Activated T-cell treated with anti-CD3 and anti-CD28 coated beads, Interleukin-2, amount 50 U/mL, for 24 hours (primary cell): ENCODE measurements at places on chromosomes 11 and 22.
A peak's percentile ranks its signal among the peaks of the same experiment; 100 is the strongest.

DNA sequence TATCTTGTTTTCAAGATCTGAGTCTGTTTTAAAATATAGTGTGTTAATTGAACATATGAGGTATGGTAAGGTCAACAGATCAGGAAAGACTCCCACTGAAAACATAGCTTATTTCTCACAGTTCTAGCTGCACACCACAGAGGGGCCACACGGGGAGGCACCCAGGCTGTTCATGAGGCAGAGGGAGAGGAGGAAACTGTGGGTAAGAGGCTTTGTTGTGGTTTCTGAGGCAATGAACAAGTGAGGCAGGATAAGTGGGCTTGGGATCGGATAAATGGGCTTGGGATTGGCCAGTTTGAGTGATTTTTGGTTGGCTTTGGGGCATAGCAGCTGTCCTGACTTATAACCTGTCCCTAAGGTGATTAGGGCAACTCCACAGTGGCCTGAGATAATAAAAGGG, 242.1 kb downstream of the LUZP2 start:
- H3K4me1 ChIP-seq, result no peaks in the 10 kb centered on the region
- no peak overlapping the region for H3K27ac ChIP-seq
- DNase-seq, result no peak
- H3K4me3 ChIP-seq, result no peak overlapping the region
- no peaks in the 10 kb centered on the region for H3K36me3 ChIP-seq

GRCh38 chr11:120067438-120068113, 70.3 kb downstream of the TRIM29 start:
- H3K27ac ChIP-seq, result no peak overlapping the region
- DNase-seq, result no peak
- peaks cover 34% of the 10 kb centered on the region for H3K27me3 ChIP-seq
- H3K4me1 ChIP-seq, result no peaks in the 10 kb centered on the region
- H3K36me3 ChIP-seq, result no peaks in the 10 kb centered on the region

DNA sequence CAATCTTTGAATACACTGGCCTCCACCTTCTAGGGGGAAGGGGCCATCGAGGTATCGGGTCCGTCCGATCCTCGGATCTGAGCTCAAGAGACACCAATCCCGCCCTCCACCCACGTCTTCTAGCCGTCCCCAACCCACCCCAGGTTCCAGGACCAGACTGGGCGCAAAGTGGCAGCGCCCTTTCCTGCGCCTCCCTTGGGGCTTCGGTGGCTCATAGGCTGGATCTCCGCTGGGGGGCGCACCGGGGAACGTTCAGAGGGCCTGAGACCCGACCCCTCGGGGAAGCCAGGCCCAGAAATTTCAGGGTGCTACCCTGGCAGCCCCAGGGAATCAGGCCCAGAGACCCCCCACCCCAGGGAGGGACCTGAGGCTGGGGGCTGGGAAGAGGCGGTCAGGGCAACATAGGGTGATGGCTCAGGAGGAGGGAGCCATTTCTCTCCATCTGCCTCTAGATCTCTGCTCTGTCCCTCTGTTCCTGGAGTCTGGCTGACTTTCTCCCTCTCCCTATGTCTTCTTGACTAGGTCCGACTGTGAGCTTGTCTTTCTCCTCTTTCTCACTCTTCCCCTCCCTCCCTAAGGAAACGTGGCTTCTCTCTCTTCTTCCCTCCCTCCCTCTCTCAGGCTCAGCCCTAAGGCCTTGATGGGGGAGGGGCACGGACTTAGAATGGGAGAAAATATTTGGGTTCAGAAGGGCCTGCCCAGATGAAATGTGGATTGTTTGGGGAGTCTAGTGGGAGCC, 1.1 kb downstream of the CREB3L1 start:
- H3K27ac ChIP-seq, result no peak overlapping the region
- DNase-seq, result peak; percentile 59
- peak overlapping the region; percentile 30 for H3K4me3 ChIP-seq
- H3K4me1 ChIP-seq, result peaks cover 8% of the 10 kb centered on the region
- H3K36me3 ChIP-seq, result no peaks in the 10 kb centered on the region
- peaks cover 46% of the 10 kb centered on the region for H3K27me3 ChIP-seq

DNA sequence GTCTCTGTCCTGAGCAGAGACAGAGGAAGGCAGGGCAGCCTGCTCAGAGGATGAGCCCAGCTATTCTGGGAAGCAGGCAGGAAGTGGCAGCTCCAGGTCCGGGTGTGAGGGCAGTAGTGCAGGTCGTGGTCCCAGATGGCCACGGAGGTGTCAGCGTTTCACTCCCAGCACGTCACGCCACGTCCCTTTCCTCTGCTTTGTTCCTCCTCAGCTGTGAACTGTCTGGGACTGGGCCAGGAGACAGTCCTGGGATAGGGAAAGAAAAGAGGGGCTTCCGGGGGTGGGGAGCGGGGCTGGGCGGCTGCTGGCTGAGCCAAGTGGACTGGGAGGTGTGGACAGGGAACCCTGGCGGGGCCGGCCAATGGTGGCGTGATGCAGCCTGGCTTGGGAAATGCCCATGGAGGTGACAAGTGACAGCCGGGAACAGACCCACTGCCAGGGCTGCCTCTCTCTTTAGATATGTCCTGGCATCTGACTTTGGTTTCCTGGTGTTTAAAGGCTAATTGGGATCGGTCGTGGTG, 64.7 kb downstream of the KCNQ1 start:
- H3K27me3 ChIP-seq, result no peaks in the 10 kb centered on the region
- H3K36me3 ChIP-seq, result no peaks in the 10 kb centered on the region
- peaks cover 6% of the 10 kb centered on the region for H3K4me1 ChIP-seq

GRCh38 chr11:117932947-117933346, 3.7 kb upstream of the TMPRSS13 start:
- no peaks in the 10 kb centered on the region for H3K36me3 ChIP-seq
- peak overlapping the region; percentile 19 for H3K27ac ChIP-seq
- peaks cover 72% of the 10 kb centered on the region for H3K4me1 ChIP-seq
- H3K27me3 ChIP-seq, result no peaks in the 10 kb centered on the region

DNA sequence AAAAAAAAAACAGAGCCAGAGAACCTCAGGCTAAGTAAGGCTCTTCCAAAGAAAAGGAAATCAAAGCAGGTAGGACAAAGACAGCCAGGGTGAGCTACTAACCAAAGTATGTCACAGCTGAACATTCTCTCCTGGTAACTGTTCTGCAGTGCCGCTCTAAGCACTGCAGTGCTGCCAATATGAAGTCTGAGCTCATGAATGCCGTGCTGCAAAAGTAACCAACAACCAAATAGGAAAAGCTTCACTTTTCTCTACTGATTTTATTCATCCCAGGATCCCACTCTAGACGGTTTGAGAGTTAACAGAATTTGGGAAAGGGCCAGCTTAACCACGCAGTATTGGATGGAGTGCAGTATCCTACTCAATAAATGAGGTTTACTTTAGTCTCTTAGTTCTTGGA, 3.5 kb downstream of the SIK3 start:
- peaks cover 40% of the 10 kb centered on the region for H3K36me3 ChIP-seq
- no peak for DNase-seq
- peak overlapping the region; percentile 96 for H3K27ac ChIP-seq
- peak overlapping the region; percentile 96 for H3K4me3 ChIP-seq

GRCh38 chr11:12792590-12792989, 118.4 kb downstream of the TEAD1 start:
- peaks cover 4% of the 10 kb centered on the region for H3K27me3 ChIP-seq
- H3K4me1 ChIP-seq, result no peaks in the 10 kb centered on the region
- no peak overlapping the region for H3K27ac ChIP-seq
- DNase-seq, result no peak
- H3K4me3 ChIP-seq, result no peak overlapping the region

GRCh38 chr22:31474743-31475142, 14.9 kb downstream of the EIF4ENIF1 start:
- no peak overlapping the region for H3K4me3 ChIP-seq
- DNase-seq, result no peak
- H3K27me3 ChIP-seq, result no peaks in the 10 kb centered on the region
- peaks cover 37% of the 10 kb centered on the region for H3K4me1 ChIP-seq

DNA sequence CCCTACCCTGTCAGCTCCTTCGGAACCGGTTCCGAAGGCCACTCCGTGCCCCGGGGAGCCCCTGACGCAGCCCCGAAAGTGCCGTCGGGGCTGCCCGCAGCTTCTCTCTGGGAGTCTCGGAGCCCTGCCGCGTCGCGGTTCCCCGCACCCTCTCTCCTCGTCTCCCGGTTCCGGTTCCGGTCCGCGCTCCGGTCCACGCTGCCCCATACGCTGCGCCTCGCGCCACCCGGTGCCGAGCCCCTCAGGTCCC, 618 bp downstream of the MTA2 start:
- peaks cover 54% of the 10 kb centered on the region for H3K4me1 ChIP-seq
- no peak for DNase-seq
- H3K36me3 ChIP-seq, result peaks cover 92% of the 10 kb centered on the region
- no peaks in the 10 kb centered on the region for H3K27me3 ChIP-seq

DNA sequence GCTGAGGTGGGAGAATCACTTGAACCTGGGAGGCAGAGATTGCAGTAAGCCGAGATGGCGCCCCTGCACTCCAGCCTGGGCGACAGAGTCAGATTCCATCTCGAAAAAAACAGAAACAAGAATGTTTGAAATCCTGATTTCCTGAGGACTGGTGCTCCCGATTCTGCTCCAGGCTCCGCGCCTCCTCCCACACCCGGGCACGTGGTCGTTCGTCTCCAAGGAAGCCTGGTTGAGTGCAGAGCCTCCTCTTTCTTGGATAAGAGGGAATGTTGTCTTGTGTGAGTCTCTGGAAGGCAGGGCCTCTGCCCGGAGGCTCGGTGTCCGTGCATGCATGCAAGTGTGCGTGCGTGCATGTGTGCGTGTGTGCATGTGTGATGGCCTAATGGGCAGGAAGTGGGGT, 30.1 kb downstream of the BRSK2 start:
- no peak overlapping the region for H3K4me3 ChIP-seq
- H3K4me1 ChIP-seq, result no peaks in the 10 kb centered on the region
- no peak overlapping the region for H3K27ac ChIP-seq
- H3K36me3 ChIP-seq, result peaks cover 4% of the 10 kb centered on the region
- no peaks in the 10 kb centered on the region for H3K27me3 ChIP-seq

DNA sequence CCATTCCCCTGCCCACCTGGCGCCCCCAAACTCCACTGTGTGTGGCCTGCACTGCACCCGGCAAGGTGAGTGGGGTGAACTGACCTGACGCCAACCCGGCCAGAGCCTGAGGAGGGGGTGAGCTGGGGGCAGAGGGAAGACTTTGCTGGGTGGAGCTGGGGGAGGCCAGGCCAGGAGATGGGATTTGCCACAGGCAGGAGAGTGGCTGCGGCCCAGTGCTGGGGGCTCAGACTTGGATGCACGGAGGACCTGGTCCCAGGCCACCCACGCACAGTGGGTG, 17.8 kb upstream of the FLRT1 start:
- no peaks in the 10 kb centered on the region for H3K36me3 ChIP-seq
- no peak for DNase-seq
- no peaks in the 10 kb centered on the region for H3K4me1 ChIP-seq
- H3K27ac ChIP-seq, result no peak overlapping the region

- H3K27ac ChIP-seq, result peak overlapping the region; percentile 10
- H3K4me3 ChIP-seq, result no peak overlapping the region
- H3K36me3 ChIP-seq, result no peaks in the 10 kb centered on the region
- peaks cover 16% of the 10 kb centered on the region for H3K4me1 ChIP-seq
Observed at GRCh38 chr11:111925953-111926352, 7.2 kb downstream of the C11orf52 start.

DNA sequence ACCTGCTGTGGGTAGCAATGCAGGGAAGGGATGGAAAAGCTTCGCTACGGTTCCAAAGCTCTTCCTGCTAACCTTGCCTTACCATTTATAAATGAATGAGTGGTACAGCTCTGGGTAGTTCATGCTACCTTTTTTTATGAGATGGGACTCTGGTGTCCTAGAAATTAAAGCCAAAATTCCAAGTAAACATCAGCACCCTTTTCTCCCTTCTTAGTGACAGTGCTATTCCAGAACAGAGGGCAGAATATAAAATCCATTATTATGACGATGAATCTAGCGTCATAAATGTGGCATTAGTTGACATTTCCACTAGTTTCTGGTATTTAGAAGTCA, 447 bp upstream of the SVIP start:
- H3K4me1 ChIP-seq, result peaks cover 14% of the 10 kb centered on the region
- H3K27ac ChIP-seq, result peak overlapping the region; percentile 63
- no peak for DNase-seq
- peaks cover 28% of the 10 kb centered on the region for H3K36me3 ChIP-seq
- peak overlapping the region; percentile 91 for H3K4me3 ChIP-seq
- H3K27me3 ChIP-seq, result no peaks in the 10 kb centered on the region

- H3K4me3 ChIP-seq, result no peak overlapping the region
- no peaks in the 10 kb centered on the region for H3K27me3 ChIP-seq
- no peak overlapping the region for H3K27ac ChIP-seq
- no peak for DNase-seq
- H3K4me1 ChIP-seq, result no peaks in the 10 kb centered on the region
Observed at GRCh38 chr22:32861330-32861729, 59.8 kb downstream of the TIMP3 start.

DNA sequence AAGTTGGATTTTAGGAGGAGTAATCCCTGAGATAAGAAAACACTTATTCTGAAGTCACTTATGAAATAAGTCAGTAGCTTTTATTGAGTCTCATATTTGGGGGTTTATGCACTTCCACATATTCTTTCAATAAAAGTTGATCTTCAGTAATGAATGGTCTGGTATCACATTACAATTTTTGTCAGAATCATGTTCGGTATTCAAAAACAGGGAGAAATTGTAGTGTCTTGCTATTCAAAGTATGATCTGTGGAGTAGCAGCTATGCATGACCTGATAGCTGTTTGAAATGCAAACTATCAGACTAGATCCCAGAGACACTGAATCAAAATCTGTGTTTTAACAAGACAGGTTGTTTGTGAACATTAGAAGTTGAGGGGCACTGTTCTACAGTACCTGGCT, 857.6 kb downstream of the METTL15 start:
- no peak overlapping the region for H3K4me3 ChIP-seq
- H3K4me1 ChIP-seq, result no peaks in the 10 kb centered on the region
- H3K27ac ChIP-seq, result no peak overlapping the region
- H3K27me3 ChIP-seq, result no peaks in the 10 kb centered on the region
- H3K36me3 ChIP-seq, result no peaks in the 10 kb centered on the region
- DNase-seq, result no peak

DNA sequence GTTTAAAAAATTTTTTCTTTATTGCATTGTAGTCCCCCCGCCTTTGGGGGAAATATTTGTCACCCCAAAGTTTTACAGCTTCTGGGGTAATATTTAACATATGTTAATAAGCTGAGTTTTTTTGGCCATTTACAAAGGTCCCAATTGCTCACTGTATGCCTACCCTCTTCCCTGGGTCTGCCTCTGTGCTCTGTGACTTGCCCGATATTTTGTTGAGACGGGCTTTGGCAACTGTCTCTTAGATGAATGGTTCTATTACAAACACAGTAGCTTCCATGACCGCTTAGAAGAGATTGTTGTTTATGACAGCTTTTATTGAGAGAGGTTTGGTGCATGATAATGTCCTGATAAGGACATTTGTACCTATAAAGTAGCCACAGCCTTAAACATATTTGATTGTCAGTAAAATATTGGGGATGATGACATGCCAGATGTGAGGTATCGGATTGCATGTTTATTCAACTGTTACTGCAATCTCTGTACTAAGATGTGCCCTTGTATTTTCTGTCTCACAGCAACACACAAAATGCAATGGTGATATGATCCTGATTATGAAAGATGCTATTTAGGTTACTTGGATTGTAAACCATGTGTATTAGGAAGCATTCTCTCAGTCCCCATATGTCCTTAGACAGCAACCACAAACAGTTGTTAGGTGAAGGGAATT, 103.1 kb downstream of the TEAD1 start:
- H3K4me3 ChIP-seq, result no peak overlapping the region
- no peak for DNase-seq
- no peaks in the 10 kb centered on the region for H3K36me3 ChIP-seq

- H3K4me3 ChIP-seq, result no peak overlapping the region
- no peaks in the 10 kb centered on the region for H3K4me1 ChIP-seq
- DNase-seq, result no peak
- H3K27me3 ChIP-seq, result peaks cover 18% of the 10 kb centered on the region
Observed at GRCh38 chr11:78615724-78616123, 41.1 kb upstream of the NARS2 start.
